Right kidney (tissue), 9 donors: ENCODE measurements at places on chromosomes 7 and 10.

DNA sequence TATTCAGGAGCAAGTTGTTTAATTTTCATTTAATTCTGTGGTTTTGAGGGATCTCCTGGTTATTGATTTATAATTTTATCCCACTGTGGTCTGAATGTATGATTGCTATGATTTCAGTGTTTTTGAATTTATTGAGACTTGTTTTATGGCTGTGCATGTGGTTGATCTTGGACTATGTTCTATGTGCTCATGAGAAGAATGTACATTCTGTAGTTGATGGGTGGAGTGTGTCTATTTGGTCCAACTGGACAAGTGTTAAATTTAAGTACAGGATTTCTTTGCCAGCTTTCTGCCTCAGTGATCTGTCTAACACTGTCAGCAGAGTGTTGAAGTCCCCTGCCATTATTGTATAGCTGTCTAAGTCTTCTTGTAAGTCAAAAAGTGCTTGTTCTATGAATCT, 34.8 kb upstream of the KIF5B start:
- DNase-seq, result no peak

DNA sequence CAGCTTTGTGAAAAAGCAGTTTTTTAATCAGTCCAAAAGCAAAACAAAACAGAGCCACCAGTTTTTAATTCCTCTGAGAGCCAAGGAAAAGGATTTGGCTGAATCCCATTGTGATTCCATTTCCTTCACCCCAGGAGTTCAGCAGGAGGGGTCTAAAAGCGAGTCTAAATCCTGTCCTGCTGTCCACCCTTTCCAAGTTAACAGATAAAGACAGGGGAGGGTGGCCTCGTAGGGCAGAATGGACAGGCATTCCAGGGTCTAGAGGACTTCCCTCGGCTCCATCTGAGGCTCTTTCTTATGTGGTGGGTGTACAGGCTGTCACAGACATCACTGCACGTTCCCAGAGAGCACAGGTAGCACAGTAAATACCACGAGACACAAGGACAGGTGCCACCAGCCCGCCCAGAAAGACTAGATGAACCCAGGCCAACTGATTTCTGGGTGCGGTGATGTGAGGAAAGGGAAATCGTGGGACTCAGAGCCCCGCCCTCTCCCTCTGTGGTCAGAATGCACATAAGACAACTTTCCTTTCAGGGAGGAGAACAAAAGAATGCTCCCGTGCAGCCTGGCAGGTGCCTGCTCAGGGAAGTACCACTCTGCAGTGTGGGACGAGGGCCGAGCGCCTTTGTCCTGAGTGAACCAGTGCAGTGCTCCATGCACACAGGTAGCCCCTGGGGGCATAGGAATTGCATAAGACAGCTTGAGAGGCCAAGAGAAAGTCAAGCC, 119.7 kb downstream of the ABLIM1 start:
- DNase-seq, result no peak

DNA sequence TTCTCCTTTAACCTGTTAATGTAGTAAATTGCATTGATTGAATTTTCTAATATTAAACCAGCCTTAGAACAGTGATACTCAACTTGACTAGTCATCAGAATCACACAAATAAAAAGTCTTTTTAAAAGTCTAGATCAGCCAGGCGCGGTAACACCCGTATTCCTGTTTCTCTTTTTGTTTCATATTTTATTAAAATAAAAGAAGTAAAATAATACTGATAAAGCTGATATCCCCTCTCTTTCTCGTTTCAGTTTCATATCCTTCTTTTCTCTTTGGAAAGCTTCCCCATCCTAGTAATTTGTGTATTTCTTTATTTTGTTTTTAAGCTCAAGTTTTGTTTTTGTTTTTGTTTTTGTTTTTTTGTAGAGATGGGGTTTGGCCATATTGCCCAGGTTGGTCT, 9.3 kb downstream of the SMO start:
- no peak for DNase-seq

DNA sequence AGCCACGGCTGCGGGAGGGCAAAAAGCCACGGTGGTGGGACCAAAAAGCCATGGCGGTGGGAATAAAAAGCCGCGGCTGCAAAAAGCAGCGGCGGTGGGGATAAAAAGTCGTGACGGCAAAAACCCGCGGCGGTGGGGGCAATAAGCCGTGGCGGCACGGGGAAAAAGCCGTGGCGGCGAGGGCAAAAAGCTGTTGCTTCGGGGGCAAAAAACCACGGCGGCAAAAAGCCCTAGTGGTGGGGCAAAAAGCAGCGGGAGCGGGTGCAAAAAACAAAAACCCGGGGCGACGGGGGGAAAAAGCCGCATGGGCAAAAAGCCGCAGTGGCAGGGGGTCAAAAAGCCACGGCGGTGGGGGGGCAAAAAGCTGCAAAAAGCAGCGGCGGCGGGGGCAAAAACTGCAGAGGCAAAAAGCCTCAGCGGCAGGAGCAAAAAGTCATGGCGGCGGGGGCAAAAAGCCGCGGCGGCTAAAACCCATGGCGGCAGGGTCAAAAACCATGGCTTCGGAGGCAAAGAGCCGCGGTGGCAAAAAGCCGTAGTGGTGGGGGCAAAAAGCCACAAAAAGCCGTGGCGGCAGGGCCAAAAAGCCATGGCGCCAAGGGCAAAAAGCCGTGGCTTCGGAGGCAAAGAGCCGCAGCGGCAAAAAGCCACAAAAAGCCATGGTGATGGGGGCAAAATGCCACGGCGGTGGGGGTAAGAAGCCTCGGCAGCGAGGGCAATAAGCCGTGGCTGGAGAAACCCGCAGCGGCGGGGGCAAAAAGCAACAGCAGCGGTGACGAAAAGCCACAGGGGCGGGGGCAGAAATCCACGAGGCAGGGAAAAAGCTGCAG, 525.8 kb downstream of the ZNF33B start:
- no peak for DNase-seq

DNA sequence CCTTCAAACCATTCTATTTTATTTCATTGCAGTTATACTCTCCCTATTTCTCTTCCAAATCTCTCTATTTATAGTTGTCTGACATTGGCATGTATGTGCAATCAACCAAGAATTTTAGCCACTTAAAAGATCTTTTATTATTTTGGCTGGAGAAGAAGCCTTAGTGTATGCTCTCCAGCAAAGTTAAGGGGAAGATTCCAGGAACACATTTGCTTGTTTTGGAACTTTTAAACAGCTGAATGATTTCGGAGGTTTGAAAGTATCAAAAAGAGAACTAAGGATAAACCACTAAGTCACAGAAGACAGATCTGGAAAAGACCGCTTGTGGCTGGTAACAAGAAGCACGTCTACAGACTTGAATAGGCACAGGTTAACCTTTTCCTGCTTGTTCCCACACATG, 182.2 kb upstream of the FZD1 start:
- no peak for DNase-seq

GRCh38 chr10:89442289-89442688, 27.9 kb downstream of the IFIT5 start:
- DNase-seq, result no peak

DNA sequence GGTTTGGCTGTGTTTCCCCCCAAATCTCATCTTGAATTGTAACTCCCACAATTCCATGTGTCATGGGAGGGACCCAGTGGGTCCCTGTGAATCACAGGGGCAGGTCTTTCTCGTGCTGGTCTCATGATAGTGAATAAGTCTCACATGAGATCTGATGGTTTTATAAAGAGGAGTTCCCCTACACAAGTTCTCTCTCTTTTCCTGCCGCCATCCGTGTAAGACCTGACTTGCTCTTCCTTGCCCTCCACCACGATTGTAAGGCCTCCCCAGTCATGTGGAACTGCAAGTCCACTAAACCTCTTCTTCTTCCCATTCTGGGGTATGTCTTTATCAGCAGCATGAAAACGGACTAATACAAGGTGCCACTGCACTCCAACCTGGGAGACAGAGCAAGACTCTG, 329.2 kb downstream of the TNS3 start:
- DNase-seq, result no peak

DNA sequence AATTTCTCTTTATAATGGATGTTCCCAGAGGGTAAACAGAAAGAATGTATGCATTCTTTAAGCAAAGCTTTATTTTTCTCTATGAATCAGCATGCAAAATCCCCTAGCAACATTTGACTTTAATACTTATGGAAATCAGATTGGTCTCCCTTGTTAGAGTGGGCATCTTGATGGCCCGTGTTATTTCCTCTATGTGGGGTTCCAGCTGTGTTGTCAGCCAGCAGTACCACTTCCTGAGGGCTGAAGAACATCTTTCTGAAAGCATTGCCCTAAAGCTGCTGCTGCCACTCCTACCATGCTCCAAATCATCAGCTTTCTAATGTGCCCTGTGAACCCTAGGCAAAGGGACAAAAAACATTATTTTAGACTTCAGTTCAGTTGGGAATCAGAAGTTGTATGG, 70.4 kb upstream of the HECTD2 start:
- no peak for DNase-seq

- DNase-seq, result no peak
Observed at GRCh38 chr7:86963599-86964230, 95.7 kb downstream of the ELAPOR2 start.

DNA sequence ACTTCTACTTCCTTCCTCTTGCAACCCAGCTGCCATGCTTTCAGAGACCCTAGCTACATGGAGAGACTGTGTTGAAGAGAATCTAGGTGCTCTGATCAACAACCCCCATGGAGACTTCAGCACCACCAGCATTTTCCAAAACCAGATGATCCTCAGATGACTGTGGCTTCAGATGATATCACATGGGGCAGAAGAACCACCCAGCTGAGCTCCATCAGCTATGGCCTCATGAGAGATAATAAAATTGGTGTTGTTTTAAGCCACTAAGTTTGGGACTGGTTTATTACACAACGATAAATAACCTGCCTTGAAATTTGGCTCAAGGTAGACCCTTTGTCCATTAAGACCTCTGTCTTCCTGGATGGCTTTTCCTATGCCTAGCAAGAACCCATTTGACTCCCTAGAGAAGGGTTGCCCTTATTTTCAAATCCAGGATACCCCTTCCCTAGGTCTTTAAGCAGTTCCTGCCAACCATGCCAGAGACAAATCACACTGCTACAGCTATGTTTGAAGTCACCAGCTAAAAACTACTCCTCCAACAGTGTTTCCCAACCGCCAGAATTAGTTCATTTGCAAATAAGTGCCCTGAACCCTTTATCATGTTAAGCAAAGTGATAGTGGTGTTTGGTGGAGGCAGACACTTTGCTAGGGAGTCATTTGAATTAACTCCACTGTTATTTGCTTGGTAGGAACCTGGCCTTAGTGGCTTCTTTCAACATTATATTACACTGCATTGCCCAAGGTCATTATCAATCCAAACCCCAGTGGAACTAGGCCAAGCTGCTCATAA, 136.9 kb upstream of the PALS2 start:
- no peak for DNase-seq

DNA sequence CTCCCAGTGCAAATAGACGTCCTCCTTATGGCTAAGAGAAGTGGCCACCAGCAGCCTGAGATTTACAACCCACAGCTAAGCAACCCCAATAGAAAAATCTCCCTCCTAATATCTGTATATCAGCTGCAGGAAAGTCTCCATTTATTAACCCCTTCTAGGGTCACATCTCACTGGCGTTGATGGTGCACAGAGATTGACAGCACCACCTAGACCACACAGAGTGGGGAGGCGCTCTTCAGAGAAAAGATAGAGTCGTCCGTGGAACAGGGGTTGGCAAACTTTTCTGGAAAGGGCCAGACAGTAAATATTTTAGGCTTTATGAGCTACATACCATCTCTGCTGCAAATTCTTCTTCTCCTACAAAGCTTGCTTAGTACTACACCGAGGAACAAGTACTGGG, 60.0 kb downstream of the NAMPT start:
- no peak for DNase-seq

- no peak for DNase-seq
Observed at GRCh38 chr7:50588937-50589336, 23.7 kb upstream of the DDC start.

- no peak for DNase-seq
Observed at GRCh38 chr10:36730316-36730715, 395.1 kb upstream of the ANKRD30A start.

DNA sequence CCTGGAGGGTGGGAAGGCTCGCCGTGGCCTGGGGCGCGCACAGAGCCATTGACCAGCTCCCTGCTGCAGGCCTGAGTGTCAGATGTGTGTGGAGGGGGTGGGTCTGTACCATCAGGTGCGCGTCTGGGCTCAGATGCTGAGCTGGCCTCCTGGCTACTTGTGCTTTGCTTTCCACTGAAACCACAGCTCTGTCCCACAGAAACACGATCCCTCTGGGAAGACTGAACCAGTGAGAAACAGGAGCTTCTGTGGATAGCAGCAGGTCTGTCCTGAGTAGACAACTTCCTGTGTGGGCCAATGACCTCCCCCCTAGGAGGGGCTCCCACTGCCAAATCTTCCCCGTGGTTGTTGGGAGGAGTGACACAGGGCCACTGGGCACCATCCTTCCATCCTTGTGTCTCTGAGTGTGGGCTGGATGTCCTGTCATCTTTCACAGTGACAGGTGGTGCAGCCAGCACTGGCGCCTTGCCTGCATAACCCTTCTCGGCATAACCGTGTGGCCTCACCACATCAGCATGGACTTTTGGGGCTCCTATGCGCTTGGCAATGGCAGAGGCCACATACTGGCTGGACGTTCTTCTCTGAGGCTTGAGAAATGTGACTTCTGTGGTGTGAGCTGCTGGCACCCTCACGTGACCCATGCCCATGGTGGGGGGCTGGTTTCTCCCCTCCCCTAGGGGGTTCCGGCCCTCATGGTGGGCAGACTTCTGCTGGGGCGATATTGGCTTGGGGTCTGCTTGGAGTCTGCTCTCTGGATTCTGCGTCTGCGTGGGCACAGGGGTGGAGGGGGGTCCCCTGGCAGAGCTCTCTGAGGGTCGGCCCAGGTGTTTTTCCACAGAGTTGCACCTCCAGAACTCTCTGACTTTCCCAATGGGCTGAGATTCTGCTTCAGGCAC, 245.5 kb upstream of the GRB10 start:
- DNase-seq, result no peak
